Hematopoietic multipotent progenitor cell treated with erythropoietin and hydrocortisone succinate and interleukin-3 and kit ligand, for 8 days (in vitro differentiated cells): ENCODE measurements at places on chromosomes 2 and 18.

DNA sequence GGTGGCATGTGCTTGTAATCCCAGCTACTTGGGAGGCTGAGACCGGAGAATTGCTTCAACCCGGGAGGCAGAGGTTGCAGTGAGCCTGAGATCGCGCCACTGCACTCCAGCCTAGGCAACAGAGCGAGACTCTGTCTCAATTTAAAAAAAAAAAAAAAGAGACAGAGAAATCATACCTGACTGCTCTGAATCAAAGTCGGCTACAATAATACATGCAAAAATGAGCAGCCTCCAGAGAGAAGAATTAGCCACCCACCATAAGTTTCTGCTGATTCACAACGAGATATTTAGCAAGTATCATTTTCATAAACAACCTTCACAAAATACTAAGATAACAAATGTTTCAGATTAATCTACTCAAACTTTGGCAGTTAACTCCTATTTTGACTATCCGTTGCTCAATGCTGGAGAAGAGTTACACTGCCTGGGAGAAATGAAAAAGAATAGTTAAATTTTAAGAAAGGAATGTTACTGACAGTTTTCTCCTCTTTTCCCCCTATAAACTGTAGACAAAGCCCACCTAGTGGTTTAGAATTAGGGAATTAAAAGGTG, 1.5 kb downstream of the OSBPL1A start:
- DNase-seq: peak; percentile 17

DNA sequence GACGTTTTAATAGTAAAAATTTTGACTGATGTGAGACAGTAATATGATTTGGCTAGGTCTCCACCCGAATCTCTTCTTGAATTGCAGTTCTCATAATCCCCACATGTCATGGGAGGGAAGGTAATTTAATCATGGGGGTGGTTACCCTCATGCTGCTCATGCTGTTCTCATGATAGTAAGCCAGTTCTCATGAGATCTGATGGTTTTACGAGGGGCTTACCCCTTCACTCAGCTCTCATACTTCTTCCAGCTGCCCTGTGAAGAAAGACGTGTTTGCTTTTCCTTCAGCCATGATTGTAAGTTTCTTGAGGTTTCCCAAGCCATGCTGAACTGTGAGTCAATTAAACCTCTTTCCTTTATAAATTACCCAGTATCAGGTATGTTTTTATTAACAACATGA, 327.0 kb upstream of the CDH7 start:
- no peak for DNase-seq

DNA sequence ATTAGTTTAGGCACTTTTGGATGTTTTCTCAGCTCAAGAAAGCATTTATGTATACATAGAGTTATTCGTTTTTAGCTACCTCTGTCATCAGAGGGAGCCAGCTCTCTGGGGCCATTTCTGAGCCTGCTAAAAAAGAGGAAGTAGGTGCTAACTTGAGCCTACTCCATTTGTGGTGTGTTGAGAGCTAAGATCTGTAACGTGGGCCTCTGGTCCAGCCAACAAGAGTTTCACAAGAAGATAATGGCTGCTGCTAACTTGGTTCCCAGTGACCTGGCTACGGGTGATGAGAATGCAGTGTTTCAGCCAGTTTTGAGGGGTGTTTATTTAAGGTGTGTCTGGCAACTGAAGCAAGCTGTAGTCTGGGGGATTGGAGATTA, 182.5 kb downstream of the PRKCE start:
- peak; percentile 54 for DNase-seq

DNA sequence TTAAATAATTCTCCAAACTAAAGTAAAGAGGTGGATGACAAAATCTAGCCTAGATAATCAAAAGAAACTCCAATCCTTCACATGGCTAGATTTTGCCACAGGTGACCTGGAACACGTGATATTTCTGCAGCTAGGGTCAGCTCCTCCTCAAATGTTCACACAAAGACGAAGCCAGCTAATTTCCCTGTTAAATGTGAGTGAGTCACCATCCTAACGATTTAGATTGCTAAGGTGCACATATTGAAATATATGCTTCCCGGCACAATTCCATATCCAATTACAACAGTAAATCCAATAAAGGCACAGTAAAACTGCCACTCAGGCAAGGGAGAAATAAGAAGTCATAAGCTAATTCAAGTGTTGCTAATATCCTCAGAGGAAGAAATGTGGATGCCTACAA, 28.7 kb downstream of the IKZF2 start:
- no peak for DNase-seq

GRCh38 chr2:207766697-207767460, 2.8 kb downstream of the FZD5 start:
- DNase-seq: no peak

GRCh38 chr18:24778810-24779418, 318.5 kb downstream of the HRH4 start:
- no peak for DNase-seq

- no peak for DNase-seq
Measured at GRCh38 chr18:50024466-50024865, 170.5 kb downstream of the MYO5B start.

DNA sequence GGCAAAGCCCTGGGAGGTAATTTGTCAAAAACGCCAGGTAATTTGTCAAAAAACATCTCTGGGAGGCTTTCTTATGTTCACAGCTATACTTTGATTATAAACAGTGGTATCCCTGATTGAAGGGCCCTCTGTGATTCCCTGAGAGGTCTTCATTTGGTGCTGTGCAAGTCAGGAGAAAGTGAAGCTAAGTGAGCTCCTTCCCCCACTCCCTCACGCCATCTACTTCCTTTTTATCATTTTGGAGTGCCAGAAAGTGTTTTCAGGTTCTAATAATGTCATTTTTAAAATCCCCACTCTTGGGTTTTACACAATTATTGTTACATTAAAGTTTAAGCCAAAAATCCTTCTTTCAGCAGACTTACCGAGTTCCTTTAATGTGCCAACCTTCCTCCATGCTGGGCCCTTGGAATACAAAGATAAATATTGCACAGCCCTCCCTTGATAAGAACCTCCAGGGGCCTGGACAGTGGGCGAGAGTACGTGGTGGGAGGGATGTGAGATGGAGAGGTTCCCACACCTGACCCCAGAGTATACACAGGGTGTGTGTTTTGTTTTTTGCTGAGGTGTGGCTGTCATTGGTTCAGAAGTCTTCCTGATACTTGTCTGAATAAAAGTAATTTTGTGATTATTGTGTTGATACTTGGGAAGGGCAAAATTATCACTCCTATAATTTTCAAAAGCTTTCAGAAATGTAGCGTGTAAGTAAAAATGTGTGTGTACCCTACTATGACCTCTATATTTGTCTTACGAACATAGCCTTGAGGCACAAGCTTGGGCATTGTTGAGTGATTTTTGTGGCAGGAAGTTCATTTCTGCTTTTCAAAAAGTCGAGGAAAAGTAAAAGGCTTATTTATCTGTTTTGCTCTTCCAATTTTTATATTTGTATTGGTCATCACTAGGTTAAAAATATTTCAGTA, 8.2 kb downstream of the MAPRE2 start:
- no peak for DNase-seq
